Pons (tissue), 1 donor: ENCODE measurements at places on chromosomes 7 and 10.

DNA sequence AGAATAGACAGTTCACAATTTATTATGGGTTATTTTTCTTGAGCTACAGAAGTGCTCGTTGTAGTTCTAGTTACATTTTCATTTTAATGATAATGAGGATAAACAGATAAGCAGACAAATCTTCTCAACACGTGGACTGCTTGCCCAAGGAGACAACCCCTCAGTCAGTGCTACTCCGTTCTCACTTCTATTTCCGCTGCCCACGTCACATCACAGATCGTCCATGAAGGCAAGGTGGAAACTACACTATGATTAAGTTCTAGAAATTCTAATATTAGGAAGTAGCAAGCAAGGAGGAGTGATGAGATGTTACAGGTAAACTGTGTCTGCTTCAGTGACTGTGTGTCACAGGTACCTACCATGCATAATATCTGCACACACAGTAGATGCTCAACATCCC lies 210.5 kb downstream of the CHCHD3 start:
- no peak for DNase-seq

GRCh38 chr7:781186-781849 lies 51.0 kb upstream of the SUN1 start:
- no peak for DNase-seq

- no peak for DNase-seq
Observed at GRCh38 chr10:14456870-14457266, 126.1 kb upstream of the FRMD4A start.

DNA sequence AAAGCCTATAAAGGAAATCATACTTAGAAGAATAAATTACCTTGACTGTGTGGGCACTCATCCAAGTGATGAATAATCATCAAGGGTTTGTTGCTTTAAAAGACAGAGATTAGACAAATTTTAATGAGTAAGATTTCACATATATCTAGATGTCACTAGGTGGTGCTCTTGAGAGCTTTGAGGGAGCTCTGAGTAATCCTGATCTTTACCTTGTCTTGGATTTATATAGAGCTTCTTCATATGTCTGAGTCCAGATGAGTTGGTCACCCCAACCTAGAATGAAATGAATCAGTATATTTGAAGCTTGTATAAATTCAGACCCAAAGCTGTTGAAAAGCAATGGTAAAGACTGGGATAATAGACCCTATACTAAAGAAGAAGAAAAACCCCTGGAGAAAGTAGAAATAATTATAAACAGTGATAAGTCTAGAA lies 3.7 kb downstream of the AGR2 start:
- DNase-seq, result peak; percentile 61

GRCh38 chr7:39967406-39968161 lies 17.5 kb downstream of the CDK13 start:
- no peak for DNase-seq

GRCh38 chr10:43969506-43969905 lies 320.8 kb upstream of the ZNF32 start:
- no peak for DNase-seq
